ENCODE measurements at places on chromosomes 3 and 15.

DNA sequence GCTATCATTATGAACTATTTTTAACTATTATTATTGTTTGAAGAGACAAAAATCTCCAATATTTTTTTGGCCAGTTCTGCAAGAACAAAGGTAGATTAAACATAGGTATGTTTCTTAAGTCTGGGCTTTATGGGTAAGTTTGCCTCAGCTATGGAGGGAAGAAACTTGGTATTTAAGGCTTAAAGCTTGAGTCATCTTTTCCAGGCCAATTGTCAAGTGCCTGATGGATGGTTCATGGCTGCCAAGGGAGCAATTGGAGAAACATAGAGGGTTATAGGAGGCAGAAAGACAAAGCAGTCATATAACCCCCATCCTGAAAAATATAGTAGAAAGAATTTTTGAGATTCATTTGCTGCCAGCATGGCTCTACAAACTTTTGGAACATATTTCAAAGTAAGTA, 7.2 kb upstream of the STAC start:
- peak; percentile 69 for DNase-seq

- DNase-seq = no peak
These were observed 187.9 kb upstream of the LPP start for GRCh38 chr3:187966096-187966495.

DNA sequence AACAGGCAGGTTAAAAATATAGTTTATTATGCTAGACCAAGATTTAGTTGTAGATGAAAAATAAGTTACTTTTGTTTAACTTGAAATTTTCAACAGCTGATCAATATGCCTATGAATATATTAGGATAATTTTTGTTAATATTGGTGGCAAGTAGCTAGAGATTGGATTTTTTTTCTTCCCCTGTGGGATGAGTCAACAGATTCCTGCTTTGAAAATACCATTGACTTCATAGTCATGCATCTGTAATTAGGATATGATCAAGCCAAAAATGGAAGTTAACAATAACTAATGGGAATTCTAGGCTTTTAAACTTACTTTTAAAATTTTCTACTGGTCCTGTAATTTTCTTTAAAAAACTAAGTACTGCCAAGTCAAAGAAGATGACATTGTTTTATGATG, 211.7 kb downstream of the ZIC1 start:
- no peak for DNase-seq

DNA sequence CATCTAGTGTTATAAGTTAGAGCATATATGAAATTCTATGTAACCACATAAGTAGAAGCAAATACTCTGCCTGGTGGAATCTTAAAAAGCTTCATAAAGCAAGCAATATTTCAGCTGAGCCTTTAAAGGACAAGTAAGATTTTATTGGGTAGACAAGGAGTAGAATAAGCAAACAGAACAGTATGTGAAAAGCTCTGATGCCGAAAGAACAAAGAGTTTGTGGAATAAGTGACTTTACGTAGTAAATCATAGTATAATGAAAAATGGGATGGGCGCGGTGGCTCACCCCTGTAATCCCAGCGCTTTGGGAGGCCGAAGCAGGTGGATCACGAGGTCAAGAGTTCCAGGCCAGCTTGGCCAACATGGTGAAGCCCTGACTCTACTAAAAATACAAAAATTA, 9.9 kb downstream of the EAF2 start:
- no peak for DNase-seq

GRCh38 chr15:73026511-73027054, 25.7 kb upstream of the NEO1 start:
- DNase-seq = no peak

- DNase-seq = no peak
These were observed 115.6 kb downstream of the PDE8A start for GRCh38 chr15:85097250-85097649.

- DNase-seq = no peak
These were observed 186.9 kb upstream of the STAC start for GRCh38 chr3:36193448-36193847.

- no peak for DNase-seq
These were observed 148.9 kb downstream of the SMAD6 start for GRCh38 chr15:66850996-66851310.

DNA sequence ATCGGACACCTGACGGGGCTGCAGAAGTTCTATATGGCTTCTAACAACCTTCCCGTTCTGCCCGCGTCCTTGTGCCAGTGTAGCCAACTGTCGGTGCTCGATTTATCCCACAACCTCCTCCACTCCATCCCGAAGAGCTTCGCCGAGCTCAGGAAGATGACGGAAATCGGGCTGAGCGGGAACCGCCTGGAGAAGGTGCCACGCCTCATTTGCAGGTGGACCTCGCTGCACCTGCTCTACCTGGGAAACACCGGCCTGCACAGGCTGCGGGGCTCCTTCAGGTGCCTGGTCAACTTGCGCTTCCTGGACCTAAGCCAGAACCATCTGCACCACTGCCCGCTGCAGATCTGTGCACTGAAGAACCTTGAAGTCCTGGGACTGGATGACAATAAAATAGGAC, 9.8 kb upstream of the LRRC34 start:
- no peak for DNase-seq

DNA sequence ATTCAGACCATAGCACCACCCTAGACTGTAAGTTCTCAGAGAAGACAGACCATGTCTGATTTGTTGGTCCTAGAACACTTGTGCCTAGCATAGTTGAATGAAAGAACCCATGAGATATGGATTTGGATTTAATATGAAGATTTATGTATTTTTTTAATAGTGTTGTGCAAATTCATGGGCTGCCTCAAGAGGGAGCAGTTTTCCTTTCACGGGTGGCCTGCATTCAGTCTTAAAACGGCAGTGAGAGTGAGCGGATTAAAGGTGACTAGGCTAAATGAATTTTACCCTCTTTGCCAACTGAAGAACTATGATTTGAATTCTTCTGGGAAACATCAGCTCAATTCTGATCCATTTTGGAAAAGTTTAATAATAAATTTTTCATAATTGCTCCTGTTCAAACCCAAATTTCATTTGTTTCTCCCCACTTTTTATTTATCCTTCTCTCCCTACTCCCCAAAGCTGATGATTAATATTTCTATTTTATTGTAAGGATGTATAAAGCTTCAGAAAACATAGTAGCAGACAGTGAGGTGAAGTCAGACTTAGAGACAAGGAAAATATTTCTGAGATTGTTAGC, 67.3 kb downstream of the MORC1 start:
- no peak for DNase-seq

- no peak for DNase-seq
These were observed 82.0 kb upstream of the LMOD3 start for GRCh38 chr3:69204315-69204957.

GRCh38 chr15:58224068-58224467, 85.9 kb downstream of the AQP9 start:
- DNase-seq = no peak

- DNase-seq = no peak
These were observed 18.5 kb downstream of the NLGN1 start for GRCh38 chr3:173416070-173416469.

- DNase-seq = no peak
These were observed 86.5 kb downstream of the ANKRD28 start for GRCh38 chr3:15711281-15711680.

GRCh38 chr15:68603951-68604350, 25.2 kb downstream of the CORO2B start:
- no peak for DNase-seq

DNA sequence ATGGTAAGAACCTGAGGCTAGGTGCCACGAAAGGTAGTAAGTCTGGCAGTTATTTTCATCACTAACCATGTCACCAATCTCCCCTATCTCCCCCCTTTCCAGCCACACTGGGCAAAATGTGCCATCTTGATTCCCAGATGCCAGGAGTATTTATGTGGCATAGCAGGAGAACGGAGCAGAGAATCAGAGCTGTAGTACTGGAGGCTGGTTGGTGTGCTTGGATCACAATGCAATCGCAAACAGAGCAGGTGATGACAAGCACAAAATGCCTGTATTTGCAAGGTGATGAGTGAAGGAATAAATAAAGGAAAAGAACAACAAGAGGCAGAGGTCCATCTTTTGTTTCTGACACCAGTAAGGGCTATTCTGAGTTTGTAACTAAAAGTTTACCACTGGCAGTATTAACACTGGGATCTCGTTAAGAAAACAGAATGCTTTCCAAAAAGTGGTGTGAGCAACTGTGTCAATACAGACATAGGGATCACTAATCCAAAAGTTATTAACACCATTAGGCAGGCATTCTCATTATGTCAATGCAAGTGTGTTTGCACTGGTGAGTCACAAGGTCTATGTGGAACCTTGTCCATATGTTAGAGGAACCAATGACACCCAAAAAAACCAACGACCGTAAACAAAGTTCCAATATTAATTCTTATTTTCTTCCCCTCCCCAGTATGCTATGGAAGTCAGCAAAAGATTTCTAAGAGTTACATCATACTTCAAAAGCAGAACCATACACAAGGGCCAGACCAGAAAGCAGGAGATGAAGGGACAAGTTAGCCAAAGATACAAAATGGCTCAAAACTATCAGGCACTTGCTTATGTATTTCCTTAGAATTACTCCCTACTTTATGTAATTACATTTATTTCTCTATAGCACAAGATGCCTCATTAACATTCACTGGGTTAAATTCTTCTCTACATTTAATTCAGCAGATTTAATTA, 556.6 kb downstream of the FOXP1 start:
- no peak for DNase-seq

DNA sequence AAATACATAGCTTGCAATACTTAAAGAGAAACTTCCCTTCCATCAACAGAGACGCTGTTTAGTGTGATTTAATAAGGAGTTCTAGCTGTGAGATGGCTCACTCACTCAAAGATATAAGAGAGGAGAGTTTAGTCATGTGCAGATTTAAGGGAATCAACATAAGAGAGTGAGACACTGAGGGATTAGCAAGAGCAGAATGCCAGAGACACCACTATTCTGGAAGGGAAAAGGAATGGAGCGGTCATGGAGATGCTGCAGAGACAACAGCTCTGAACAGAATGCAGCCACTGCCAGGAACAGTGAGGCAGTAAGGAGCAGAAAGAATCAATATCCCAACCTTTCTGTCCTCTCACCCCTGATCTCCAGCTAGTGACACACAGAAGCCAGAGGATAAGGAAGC, 248.8 kb downstream of the MBNL1 start:
- no peak for DNase-seq

DNA sequence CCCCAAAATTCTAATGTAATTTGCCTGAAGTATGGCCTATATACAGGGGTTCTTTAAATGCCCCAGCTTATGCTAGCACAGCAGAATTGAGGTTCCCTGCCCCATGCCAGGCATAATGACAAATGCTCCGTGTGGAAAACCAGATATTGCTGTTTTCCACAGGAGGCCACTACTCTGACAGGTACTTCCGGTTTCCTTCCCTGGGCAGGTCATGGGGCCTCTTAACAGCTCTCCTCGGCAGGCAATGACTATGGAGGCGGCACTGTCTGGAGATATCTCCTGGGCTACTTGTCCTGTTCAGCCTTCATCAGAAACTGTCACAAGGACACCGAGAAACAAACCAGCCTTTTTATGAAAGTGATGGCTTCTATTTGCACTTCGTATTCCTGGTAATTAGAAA, 54.8 kb downstream of the SLC7A14 start:
- no peak for DNase-seq

DNA sequence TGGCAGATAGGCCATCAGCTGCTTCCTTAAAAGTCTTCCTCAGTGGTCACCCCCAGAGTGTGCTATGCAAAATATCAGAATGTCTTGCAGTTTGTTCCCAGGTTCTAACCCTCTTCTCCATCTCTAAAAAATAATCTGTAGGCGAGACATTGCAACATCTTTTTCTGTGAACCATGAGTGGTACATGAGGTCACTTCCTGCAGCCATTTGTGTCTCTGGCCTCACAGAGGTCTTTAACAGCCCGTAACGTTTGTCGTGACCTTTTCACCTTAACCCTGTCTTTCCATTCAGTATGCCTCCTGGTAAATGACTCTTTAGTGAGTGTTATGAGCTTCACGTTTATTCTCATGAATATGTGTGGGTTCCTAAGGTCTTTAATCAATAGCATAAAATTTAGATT, 145.4 kb downstream of the KLHL25 start:
- peak; percentile 80 for DNase-seq

- no peak for DNase-seq
These were observed 12.0 kb downstream of the BSN start for GRCh38 chr3:49566312-49566711.

DNA sequence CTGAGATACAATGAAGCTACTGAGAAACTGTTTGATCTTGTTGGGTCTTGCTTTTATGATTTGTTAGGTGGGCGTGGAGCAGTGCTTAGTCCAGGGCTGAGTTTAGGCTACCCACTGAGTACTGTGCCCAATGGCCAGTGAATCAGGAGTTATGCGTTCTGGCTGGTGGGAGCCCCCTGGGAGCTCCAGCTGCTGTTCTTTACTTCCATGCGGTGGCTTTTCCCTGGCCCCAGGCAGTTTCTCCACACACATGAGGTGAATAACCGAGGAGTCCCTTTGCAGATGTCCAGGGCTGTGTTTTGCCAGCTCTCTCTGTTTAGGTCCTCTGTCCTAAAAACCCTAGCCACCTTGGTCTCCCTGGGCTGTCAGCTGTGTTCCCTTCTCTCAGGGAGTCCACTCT, 106.5 kb downstream of the KLF13 start:
- DNase-seq = no peak

DNA sequence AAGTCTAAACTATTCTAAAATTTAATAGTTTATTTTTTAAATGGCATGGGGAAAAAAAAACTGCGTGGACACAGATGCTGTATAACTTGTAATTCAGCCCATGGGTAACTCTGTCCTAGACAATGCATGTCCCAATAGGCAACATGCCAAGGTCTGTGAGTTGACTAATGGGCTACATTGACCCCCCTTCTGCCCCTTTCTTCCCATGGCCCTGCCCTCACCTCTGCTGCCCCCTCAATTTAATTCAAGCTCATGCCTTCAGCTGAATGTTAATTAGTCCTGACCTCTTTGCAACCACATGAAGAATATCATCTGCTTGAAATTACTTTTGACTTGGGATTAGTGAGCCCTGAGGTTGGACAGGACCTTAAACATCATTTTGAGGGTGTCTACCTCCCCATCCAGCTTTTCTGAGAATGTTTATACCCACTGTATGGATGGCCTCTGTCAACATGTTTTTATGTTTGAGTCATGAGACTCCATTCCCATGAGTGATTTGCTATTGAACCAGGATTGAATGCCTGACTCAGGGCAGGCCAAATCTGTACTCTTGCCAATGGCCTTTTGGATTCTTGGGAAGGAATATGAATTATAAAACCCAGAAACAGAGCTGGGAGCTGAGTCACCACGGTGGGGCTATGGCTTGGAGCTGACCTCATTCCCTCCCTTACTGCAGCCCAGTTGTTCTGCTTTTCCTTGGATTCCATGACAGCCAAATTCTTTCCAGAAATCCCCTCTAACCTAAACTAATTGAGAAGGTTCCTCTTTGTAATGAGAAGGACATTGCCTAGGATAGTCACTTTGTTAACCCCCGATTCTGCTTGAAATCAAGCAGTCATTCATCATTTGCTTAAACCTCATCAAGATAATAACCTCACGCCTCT, 33.5 kb upstream of the PDE8A start:
- peak; percentile 89 for DNase-seq

- no peak for DNase-seq
These were observed at the start of gene HHLA2 for GRCh38 chr3:108296239-108296638. Gene HHLA2 (plus strand): TSS chr3:108296548. CDS start chr3:108351814, 55,266 bp downstream.

- DNase-seq = no peak
These were observed 43.4 kb downstream of the CD86 start for GRCh38 chr3:122098611-122099010.

Measured in skeletal muscle cell (primary cell).